CD4-positive, alpha-beta T cell treated with Interleukin-4 for 4 hours (primary cell): ENCODE measurements at places on chromosomes 6 and 20.

DNA sequence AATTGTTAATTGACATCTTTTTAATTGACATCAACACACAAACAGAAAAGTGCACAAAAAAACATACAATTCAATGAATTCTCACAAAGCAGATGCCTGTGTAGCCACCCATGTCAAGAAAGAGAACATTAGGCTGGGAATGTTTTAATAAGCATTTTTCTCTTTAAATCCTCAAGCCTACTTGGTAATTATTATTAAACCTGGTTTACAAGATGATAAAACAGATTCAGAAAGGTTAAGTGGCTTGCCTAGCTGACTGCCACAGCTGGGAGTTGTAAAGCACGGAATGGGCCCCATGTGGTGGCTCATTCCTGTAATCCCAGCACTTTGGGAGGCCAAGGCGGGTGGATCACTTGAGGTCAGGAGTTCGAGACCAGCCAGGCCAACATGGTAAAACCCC, 90.0 kb upstream of the AKAP12 start:
- DNase-seq = no peak

DNA sequence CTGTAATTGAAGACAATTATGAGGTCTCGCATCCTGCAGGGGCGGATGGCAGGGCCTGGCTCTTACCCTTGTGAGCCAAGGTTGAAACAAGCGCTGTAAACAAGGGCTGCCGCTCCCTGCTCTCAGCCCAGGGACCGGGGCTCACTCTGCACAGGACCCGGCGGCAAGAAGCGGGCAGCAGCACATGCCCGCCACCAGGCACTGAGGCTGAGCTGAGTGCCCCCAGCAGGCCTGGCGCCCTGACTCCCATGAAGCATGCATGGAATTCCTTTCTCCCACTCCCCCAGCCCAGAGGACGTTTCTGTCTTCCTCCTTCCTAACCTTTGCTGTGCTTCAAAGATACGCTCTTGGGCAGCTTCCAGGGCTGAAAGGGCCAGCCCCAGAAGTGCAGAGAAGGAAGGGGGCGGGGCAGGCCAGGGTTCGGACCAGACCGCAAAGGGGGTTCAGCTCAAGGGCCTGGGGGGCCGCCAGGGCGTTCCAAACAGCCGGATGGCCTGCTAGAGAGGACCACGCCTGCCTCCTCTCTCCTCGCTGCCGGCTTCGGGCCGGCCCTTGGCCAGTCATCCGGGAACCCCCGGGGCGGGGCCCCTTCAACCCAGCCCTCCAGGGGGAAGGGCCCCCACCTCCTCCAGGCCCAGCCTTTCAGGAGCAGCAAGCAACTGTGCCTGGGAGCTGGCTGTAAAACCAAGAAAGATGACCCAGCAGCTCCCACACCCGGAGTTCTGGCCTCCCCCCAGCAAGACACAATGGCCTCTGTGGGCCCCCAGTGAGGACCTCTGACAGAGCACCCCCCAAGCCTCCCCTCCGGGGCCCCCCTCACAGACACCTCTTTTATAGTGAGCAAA, 109.9 kb downstream of the NOL4L start:
- DNase-seq = no peak

DNA sequence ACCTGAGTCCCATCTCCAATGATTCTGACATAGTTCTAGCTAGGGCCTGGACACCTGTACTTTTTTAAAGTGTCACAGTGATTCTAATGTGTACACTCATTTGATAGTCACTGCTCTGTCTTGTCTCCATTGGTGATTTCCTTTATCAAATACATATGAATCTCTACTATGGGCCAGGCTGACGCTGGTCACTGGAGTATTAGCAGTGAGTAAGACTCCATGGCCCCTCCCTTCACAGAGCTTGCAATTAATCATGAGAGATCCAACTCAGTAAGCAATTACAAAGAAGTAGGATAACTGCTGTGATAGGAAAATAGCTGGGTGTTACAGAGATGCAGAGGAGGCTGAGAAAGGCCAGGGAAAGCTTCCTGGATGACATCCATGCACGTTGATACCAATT, 19.3 kb upstream of the SASH1 start:
- no peak for DNase-seq

DNA sequence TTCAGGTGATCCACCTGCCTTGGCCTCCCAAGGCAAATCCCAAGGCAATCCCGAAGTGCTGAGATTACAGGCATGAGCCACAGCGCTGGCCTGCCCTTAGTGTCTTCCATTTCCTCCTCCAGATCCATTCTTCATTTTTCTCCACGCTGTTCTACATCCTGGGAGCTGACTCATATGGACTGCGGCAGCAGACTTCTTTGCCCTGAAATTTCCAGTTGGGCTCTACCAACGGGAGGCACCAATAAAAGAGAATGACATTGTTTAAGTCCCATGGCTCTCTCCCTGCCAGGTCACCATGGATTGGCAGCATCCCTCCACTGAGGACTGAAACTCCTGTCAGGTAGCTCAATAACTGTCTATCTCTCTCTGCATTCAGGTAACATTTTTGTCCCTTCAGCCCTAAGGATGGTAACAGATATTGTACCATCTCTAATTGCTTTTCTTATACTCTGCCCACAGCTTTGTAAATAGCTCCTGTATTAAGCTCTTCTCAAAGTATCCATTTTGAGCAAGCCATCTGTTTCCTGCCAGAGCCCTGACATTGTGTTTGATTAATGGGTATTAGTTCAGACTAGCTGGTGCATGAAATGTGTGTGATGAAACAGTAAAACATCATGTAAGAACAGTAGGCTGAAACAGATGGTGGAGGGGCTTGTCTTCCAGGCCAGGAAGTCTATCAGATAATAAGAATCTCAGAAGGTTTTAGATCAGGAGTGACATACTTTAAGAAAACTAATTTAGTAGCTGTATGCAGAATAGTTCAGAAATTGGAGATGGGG, 3.6 kb downstream of the TBCC start:
- no peak for DNase-seq

DNA sequence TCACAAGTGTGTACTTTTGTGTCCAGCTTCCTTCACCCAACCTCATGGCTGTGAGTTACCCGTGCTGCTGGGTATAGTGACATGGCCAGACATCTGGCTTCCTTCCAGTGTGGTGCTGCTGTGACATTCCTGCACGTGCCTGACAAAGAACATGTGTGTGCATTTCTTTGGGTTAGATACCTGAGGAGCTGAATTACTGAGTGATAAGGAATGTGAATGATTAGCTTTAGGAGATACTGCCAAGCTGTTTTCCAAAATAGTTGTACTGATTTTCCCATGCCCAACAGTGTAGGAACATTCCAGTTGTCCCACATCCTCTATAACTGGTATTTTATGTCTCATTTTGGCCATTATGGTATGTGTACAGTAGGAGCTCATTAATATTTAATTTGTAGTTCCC, 132.5 kb downstream of the PREX1 start:
- no peak for DNase-seq

DNA sequence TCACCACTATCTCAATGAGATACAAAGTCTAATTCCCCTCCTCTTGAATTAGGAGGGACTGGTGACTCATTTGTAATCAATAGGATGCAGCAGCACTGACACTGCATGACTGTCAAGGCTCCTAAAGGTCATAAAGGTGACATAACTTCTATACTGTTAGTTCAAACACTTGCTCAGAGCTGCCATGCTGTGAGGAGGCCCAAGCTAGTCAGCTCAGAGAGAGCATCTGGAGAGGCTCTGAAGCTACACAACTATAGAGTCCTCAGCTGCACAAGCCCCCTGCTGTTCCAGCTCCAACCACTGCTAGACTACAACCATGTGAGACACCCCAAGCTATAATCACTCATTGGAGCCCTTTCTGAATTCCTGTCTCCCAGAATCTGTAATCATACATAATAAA, 17.0 kb upstream of the HEY2 start:
- no peak for DNase-seq

DNA sequence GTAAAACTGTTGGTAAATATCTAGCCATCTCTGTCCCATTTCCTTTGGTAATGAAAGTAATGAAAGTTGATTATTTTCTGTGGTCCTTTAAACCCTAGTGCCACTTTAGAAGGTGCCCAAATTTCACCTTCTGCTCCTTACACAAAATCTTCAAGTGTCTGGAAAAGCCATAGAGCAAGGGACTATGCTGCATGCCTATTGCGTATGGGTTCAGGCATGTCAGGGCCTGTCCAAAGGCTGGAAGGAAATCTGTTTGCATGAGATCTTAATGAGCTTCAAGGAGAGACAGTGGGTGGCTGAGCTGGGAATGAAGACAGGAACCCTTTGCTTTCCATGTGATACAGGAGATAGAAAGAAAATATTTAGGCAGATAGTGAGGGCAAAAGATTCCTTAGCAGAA, 66.6 kb upstream of the CCN6 start:
- no peak for DNase-seq

- DNase-seq = no peak
Measured at GRCh38 chr6:156943816-156944215, 166.6 kb downstream of the ARID1B start.

DNA sequence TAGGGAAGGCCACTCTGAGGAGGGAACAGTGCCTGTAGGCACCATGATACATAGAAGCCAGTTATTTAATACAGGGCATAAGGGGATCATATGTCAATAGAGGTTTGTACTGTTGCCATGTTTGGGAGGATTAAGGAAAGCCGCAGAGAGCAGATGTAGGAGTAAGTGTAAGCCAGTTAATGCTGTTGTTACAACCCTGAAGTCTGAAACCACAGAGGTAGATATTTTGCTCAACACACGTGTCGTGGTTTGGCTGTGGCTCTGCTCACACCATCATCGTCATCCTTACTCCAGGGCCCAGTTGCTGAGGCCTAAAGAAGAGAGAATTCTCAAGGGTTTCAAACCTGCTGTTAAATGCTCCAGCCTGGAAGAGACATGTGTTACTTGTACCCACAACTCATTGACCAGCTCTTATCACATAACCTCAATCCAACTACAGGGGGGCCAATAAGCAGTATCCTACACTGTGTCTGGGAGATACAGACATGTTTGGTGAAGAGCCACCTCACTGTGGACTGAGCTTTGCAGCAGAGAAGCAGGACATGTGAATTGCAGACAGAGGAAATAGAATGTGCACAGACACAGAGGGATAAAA, 31.0 kb upstream of the PSMF1 start:
- DNase-seq = no peak

GRCh38 chr6:150091476-150091875, 22.6 kb upstream of the ULBP3 start:
- no peak for DNase-seq

- DNase-seq = no peak
Measured at GRCh38 chr20:24376311-24377099, 92.9 kb upstream of the SYNDIG1 start.

DNA sequence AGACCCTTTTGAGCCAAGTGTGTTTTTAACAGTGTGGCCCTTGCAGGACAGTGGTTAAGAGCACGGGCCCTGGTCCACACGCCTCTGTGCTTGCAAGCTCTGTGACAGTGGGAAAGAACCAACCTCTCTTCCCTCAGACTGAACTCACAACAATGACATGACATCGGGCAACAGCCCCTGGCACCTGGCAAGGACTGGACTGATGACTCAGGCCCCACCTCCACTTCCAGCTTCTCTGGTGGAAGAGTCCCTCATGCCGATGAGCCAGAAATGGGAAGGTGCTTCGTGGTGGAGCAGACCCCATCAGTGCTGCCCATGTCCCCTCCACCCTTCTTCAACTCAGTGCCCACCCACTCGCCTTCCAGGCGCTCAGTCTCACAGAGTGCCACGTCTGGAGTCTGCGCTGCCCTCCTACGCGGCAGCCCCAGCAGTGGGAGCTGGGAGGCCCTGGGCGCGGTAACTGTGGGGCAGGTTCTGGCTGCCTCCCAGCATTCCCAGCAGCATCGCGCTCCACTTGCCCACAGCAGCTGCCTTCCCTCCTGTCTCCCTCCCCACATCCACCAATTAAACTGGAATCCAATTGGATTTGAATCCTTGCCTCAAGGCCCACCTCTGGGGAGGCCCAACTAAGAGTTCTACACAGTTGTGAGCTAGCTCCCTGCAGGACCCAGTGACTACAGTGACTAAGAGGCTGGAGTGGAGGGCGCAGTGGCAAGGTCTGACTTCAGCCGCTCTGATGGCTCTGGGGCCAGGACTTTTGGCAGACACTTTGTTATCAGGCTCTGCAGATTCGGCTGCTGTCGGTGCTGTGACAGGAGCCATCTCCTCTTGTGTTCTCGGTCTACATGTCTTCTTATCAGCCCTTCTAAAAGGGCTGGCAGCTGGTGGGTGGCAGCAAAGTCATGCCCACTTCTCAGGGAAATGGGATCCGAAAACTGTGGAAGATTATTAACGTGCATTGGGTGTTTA, 156.8 kb upstream of the MLN start:
- DNase-seq = no peak

GRCh38 chr6:168109171-168109570, 30.2 kb upstream of the FRMD1 start:
- no peak for DNase-seq

- no peak for DNase-seq
Measured at GRCh38 chr20:48238781-48239180, 453.5 kb upstream of the SULF2 start.

DNA sequence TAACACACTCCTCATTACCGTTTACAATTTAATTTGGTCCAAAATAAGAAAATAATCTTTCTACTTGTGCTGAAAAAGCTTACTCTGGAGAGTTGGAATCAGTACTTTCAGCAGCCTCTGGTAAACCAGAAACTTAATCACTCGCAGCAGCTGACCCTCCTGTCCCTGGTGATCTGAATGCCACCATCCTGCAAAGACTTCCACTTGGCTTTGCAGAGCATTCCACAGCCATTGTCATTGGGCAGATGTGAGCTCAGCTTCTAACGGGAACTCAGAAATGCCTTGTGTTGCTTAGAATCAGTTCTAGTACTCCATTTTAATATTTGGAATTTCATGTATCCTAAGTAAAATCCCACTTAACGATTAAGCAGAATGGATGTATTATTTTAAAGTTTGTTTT, 59.7 kb downstream of the PHACTR1 start:
- no peak for DNase-seq
